ENCODE measurements at places on chromosomes 2 and 18.

DNA sequence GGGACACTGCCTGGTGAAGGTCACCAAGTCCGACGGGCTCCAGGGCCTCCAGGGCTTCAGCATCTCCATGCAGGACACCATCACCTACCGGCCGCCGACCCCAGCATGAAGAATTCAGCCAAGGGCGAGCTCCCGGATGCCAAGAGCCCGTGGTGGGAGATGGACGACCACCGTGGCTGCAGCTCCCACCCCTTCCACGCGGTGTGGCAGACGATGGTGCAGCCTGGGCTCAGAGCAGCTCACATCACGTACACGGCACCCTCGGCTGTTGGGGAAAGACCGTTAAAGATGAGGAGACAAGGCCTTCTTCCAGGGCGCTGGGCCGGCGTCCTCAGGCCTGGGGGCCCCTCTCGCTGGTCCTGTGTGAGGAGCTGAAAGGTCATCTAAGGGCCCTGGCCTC is 31.2 kb upstream of the ADNP2 start:
- DNase-seq = no peak

DNA sequence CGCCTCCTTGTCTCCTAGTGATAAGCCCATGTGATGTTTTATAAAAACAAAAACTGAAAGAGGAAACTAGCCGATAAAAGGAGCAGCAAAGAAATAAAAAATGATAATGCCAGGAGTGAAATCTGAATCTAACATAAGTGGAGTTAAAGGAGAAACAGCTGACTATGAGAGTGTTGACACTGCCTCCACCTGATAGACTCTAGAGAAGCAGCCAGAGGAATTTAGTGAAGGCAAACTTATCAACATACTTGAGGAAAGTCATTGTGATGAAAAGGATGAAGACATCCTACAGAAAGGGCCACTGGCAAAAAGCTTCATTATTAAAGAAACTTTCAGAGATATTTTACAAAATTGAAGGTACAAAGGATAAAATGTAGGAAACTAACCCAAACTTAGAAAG is 1.9 kb downstream of the M1AP start:
- DNase-seq = no peak

- DNase-seq = no peak
Measured at GRCh38 chr2:214450118-214450894, 39.5 kb downstream of the VWC2L start.

DNA sequence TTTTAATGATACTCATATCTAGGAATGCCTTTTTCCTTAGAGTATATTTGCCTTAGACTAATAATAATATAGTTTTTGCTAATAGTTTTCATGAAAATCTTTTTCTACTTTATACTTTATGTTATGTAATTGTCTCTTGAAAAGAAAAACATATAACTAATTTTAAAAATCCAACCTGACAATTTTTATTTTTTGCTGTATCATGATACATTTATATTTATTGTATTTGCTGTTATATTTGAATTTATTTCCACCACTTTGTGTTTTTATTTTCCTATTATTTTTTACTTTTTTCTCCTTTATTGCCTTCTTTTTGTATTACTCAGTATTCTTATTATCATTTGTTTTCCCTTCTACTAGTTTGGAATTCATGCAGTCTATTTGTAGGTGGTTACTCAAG is 85.4 kb downstream of the MBD5 start:
- no peak for DNase-seq

GRCh38 chr2:156562124-156562523 is 125.9 kb downstream of the GPD2 start:
- DNase-seq = no peak

DNA sequence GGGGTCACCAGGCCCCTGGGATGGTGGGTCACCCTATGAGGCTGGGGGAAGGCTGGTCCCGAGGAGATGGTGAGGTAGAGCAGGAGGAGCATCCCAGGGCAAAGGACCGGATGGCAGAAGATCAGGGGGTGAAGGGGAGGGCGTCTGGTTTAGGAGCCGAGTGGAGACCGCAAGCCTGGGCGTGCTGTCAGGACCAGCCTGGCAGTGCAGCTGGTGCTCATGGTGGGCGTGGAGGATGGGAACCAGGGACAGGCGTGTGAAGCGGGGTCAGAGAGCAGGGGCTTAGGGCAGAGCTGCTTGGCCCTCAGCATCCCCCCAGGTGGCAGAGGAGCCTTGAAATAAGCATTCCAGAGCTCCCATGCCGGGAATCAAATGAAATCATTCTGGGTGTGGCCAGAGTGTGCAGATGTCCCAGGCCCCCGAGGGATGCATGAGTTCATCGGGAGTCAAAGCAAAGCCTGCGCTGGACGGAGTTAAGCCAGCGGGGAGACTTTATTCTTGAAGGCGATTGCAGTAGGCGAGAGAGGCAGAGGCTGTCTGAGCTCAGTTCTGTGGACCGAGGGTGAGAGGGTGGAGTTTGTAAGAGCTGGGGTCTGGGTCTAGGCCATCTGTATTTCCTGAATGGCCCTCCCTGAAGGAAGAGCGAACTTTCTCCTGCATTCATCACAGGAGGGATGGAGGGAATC is 33.1 kb upstream of the MBP start:
- DNase-seq = no peak

DNA sequence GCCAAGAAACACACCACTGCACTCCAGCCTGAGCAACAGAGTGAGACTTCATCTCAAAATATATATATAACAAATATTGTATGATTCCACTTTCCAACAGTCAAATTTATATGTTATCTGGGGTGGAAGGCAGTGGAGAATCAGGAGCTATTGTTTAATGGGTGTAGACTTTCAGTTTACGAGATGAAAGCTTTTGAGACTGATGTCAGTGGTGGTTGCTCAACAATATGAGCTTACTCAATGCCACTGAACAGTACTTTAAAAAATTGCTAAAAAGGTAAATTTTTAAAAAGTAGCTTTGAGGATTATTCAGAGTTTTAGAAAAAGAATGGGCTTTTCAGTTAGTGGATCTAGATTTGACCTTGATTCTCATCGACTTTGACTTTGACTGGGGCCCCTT is 105.9 kb upstream of the ST6GAL2 start:
- DNase-seq = no peak

DNA sequence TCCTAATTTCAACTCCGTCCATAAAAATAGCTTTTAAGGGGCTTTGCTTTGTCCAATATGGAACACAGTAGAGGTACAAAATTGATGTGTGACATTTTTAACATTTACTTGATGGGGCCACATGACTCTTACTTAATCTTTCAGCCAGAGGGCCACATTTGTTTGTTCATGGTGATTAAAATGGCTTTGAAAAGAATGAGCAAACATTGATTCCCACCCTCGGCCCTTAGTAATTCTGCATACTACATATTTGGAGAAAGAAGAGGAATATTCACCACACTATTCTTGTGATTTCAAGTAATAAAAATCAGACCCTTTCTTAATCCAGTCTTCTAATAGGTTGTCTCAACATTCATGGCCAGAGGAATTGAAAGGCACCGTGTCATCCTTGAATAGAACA is 17.5 kb downstream of the ARPC2 start:
- no peak for DNase-seq

DNA sequence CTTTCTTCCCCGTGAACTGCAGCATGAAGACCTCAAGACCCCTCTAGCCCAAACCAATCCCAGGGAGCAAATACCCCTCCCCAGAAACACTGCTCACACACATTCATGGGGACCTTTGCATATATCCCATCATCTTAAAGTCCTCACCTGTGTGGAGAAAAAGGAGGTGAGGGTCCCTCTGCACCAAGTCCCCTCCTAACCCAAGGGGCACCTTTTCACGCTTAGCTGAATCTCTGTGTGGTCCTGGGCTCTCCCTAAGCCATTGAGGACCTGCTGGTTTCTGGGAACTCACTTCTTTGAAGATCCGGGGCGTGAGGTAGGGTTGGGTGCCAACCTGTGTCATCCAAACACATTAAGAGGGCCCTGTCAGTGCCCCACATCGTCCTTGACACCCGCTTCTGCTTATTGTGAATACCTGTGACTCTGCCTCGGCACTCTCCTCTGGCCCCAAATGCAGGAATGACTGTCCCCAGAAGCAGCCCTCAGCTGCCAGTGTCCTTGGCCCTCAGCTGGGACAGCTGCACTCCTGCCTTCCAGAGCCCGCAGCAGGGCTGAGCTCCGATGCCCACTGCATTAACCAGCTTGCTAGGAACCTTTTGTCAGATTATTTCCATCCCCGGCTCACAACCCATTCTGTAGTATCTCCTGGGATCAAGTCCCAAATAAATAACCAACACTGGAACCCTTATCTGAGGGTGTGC is 41.3 kb upstream of the ITM2C start:
- DNase-seq = no peak

DNA sequence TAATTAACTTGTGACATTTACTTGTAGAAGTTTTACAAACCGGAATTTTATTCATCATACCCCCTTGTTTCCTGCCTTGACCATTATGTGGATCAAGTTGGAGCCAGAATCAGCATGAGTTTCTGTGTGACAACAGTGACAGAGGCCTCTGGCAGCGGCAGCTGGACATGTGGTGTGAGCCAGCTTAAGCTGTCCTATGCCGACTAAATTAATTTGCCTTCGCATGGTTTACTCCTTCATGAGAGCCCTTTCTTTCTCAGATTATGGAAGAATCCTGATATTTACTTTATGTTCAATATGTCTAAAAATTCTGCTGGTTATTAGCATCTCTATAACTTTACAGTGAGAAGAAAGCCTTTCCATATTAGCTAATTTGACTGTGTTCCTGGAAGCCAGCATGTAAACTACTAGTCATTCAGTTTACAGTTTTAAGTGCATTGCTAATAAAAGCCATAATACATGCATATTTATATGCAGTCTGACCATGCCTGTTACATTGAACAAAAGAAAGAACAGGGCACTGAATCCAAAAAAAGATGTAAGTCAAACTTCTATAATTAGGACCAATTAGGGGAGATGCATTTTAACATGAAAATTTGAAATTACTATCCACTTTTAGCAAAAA is 495.8 kb upstream of the ACVR2A start:
- no peak for DNase-seq

DNA sequence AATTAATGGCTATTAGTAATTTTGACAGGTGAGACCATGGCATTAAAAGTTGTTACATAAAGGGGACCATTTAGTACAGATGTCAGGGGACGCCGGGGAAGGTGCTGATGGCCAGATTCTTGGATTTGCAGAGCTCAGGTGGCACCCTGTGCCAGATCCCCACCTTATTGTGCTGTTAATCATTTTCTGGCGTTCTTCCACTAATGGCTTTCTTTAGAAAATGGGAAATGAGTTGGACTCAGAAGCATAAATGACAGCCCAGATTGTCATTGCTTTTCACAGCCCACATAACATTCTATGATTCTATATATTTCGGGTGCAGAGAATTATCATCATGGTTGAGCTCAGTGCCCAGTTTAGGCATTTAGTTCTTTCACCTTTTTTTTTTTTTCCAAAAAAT is 257.2 kb upstream of the TCF4 start:
- DNase-seq = no peak

DNA sequence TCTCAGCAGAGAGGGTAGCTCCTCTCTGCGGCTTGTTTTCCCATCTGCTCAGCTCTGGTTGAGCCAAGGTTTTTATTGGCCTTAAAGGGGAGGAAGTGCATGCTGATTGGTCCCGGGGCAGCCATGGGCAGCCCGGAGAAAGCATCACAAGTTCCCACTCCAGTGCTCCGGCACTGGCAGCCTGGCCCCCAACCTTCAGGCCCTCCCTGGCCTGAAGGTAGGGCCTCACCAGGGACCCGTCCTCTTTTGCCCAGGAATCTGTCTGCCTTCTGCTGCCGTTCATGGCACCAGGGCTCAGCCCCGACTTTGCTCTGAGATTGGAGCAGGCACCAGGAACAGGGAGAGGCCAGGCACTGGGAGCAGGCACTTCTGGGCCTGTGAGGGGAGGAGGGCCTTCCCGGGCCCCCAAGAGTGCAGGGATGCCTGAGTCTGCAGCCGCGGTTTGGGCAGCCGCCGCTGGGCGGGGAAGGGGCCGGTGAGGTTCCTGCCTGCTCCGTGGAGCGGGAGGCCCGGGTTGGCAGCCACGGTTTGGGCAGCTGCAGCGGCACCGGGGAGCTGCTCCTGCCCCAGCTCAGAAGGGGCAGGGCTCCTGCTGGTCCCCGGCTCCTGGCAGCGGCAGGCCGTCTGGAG is 17.5 kb upstream of the ILKAP start:
- DNase-seq = no peak

GRCh38 chr18:46393230-46393629 is 263.8 kb downstream of the LOXHD1 start:
- DNase-seq = no peak

GRCh38 chr2:95071856-95072255 is 46.3 kb downstream of the MAL start:
- DNase-seq = no peak

DNA sequence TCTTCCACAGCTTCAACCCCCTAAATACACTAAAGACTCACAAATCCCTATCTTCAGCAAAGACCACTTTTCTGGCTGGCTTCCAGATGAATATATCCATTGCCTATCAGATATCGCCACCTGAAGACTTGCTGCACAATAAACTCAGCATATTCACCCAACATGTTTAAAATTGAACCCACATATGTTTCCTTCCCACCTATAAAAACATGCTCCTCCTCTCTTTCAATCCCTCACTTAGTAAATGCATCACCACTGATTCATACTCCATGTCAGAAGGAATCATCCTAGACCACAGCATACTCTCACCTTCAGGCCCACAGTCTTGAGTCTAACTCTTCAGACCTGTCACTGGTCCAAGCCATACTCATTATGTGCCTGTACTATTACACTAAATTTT is 5.3 kb downstream of the SPC25 start:
- no peak for DNase-seq

GRCh38 chr2:100283724-100284501 is 38.4 kb downstream of the LONRF2 start:
- DNase-seq = no peak

DNA sequence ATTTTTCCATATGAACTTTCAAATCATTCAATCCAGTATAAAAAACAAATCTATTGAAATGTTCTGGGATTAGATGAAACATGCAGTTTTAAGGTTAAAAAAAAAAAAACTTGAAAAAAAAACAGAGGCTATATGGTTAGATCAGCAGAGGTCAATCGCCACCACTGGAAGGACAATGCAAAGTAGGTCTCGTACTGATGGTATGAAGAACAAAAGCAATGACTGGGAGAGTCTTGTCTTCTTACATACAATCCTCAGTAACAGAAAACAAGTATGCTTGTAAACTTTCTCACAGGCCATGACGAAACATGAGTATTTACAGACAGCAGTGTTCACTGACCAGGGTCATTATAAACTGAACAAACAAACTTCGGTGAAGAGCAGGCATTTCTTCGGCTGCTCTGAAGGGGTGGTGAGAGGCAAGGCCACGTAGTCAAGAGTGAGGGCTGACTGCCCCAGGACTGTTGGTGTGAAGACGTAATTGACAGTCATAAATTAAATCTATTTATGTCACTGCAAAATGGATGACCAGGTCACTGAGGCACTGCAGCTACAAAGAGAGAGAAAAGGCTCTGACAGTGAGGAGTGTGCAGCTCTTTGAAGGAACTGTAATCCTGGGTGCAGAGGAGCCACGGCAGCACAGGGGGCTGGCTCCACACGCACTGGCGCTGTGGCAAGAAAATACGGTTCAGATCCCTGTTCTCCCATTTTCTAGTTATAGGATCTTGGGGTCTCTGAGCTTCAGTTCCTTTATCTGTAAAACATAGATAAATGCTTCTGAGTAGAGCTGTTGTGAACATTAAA is 60.0 kb downstream of the NXPH2 start:
- no peak for DNase-seq

GRCh38 chr18:48590678-48591077 is 51.8 kb downstream of the CTIF start:
- no peak for DNase-seq
